CMK (cell line): ENCODE measurements at places on chromosomes 2 and 18.

DNA sequence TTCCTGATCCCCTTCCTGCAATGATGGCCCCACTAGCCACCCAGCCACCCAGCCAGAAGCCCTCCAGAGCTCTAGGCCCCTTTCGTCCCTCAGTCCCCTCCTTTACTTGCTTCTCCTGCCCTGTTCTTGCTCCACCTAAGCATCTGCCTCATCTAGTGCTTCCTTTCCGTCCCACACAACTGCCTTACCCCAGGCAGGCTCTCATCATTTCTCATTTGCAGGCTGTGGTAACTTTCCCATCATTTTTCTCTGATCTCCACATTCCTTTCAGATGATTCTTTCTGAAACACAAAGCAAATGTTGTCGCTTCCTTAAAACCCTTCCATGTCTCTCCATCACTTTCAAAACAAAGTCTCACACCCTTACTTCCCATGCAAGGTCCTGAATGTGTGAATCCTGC, 459.8 kb downstream of the METTL4 start:
- no peak for DNase-seq

- DNase-seq, result no peak
Measured at GRCh38 chr18:58611395-58612131, 17.3 kb downstream of the ALPK2 start.

GRCh38 chr18:65822826-65823225, 72.0 kb downstream of the CDH7 start:
- DNase-seq, result no peak

DNA sequence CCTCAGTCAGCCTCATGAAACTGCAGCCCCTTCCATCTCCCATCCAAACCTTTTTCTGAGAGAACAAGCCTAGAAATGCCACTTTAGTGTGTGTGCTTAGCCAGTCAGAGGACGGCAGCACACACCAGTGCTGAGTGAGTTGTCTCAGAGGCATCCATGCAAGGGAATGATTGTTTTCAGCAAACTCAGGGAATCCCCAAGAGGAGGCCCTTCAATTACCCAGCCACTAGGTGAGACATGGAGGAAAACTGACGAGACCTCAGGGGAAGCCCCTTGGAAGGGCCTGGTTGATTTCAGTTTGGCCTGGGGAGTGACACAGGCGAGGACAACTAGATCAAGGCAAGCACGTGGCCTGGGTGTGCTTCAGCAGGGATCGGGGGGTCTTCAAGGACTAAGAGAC, 49.7 kb downstream of the APOB start:
- no peak for DNase-seq

- no peak for DNase-seq
Measured at GRCh38 chr2:39492095-39492590, 55.1 kb upstream of the MAP4K3 start.

DNA sequence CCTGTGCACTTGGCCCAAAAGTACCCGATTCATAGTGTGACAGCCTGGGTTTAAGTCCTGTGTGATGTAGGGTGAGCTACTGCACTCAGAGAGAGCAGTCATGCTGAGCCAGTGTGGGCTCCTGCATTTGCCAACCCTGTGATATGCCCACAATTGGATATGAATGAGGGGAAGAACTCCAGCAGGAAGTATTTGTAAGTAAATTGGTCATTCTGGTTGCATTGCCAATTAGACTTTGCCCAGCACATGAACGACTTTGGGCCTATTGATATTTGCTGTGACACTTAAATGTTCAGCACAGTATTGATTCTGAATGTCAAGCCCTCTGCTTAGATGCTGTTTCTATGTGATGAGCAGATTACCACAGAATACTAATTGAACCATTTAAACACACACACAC, 570.9 kb downstream of the PIK3C3 start:
- no peak for DNase-seq

- no peak for DNase-seq
Measured at GRCh38 chr2:203252818-203253217, 14.0 kb downstream of the CYP20A1 start.

GRCh38 chr2:213627835-213628460, 343.7 kb downstream of the SPAG16 start:
- DNase-seq, result no peak

GRCh38 chr18:52715421-52715820, 375.4 kb downstream of the DCC start:
- DNase-seq, result no peak

GRCh38 chr2:67210430-67210829, 186.7 kb upstream of the ETAA1 start:
- no peak for DNase-seq

DNA sequence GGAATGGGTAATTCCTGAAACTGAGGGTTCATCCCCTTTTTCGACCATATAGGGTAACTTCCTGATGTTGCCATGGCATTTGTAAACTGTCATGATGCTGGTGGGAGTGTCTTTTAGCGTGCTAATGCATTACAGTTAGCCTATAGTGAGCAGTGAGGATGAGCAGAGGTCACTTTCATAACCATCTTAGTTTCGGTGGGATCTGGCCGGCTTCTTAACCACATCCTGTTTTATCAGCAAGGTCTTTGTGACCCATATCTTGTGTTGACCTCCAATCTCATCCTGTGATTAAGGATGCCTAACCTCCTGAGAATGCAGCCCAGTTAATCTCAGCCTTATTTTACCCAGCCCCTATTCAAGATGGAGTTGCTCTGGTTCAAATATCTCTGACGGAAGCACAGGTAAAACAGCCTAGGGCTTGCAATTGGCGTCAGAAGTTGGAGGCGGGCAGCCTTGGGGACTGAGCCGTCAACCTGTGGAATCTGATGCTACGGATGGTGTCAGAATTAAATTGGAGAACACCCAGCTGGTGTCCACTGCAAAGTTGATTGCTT, 19.5 kb downstream of the RALBP1 start:
- no peak for DNase-seq

DNA sequence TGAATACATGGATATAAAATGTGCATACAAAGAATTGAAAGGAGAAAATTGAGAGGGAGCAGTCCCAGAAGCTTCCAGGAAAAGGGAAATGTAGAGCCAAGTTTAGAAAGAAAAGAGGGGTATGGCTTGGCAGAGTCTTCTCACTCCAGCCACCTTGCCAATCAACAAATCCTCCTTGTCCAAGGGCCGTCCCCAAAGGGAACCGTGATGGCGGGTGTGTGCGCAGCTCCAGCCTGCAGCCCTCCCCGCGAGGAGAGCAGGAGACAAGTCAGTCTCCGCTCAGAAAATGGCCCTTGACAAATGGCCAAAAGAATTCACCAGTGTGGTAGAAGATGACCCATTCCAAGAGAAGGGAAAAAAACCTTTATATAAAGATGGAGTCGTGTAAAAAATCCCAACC, 448.3 kb upstream of the POU3F3 start:
- no peak for DNase-seq

DNA sequence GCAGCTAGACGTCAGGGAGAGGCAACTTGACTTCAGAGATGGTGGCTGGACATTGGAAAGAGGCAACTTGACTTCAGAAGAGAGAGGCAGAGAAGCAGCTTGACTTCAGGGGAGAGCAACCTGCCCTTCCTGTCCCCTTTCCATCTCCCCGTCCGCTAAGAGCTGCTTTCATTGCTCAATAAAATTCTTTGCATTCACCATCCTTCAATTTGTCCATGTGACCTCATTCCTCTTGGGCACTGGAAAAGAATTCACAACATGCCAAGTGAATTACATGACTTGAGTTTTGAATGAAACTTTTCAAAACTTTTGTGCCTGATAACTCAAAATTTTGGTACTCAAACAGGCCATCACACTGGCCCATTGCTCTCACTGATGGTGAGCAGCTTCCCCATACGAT, 158.9 kb downstream of the DPP4 start:
- DNase-seq, result no peak

DNA sequence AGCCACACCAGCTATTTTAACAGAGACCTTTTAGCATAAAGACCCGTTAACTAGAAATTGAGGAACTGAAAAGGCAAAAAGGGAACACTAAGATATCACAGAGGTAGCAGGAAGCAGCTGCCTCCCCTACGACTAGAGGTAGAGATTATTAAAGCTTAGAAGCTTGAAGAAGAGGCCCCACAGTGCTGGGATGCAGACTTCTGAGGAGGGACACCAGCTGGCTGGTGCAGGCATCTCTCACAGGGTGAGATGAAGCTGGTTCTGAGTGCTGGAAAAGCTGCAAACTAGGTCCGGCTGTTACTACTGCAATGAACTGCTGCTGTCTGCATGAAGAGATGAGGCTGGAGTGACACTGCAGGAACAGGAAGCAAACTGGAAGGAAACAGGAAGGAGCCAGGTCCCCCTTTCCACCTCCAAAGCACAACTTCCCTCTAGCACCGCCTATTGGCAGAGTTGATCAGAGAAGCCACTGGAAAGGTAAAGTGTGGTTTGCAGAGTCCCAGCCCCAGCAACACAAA, 61.2 kb upstream of the MRPS9 start:
- DNase-seq, result peak; percentile 30

GRCh38 chr18:26421503-26421902, 126.8 kb downstream of the KCTD1 start:
- DNase-seq, result no peak

DNA sequence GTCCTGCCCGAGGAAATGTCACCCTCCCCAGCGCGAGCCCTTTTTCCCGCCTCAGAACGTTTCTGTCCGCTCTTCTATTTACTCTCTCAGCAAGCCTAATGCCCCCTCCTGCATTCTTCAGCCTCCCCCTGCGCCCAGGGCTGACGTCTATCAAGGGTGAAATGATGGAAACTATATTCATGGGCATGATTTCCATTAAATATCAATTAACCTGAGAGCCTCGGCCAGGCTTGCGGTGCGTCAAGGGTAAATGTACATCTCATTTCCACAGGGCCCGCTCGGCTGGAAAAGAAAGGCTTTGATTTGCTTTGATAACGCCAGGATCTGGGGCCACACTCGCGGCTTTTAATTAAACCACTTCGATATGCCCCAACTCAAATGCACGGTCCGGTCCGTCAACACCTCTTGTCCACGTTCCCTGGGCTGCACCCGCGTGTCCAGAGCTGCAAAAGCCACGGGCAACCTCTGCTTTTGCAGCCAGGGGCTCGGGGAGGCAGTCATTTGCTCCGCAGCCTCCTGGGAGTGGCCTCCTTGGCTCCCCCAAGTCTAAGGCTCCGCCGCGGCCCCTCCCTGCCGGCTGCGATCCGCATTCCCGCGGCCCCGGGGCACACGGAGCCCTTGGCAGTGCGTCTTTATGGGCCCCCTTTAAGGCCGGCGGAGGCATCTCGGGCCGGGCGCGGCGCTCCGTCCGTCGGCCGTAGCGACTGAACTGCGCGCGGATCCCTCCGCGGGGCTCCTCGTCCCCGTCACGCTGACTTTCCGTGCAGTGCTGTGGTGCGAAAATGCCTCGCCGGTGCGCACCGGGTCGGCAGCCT, at the start of gene HOXD8:
HOXD8 (plus strand) TSS at position 724 of the 815 bp plus-strand sequence. CDS start 662 bp downstream, outside the sequence.
- DNase-seq, result no peak

DNA sequence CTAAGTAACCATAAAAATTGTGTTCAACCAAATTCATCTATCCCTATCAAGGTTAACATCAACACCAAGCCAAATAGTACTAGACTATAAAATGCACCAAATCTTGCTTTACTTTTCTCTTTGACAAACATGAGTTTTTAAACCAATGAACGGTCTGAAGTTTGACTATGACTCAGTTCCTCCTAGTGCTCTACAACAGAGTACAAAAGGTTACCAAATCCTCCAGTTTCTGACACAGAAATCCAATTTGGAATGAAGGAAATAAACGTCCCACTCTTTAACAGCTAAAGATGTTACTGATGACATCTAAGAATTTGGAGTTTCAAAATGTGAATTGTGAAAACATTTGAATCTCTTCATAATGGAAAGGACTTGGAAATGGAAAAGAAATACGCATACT, 11.8 kb upstream of the ACVR1 start:
- no peak for DNase-seq

DNA sequence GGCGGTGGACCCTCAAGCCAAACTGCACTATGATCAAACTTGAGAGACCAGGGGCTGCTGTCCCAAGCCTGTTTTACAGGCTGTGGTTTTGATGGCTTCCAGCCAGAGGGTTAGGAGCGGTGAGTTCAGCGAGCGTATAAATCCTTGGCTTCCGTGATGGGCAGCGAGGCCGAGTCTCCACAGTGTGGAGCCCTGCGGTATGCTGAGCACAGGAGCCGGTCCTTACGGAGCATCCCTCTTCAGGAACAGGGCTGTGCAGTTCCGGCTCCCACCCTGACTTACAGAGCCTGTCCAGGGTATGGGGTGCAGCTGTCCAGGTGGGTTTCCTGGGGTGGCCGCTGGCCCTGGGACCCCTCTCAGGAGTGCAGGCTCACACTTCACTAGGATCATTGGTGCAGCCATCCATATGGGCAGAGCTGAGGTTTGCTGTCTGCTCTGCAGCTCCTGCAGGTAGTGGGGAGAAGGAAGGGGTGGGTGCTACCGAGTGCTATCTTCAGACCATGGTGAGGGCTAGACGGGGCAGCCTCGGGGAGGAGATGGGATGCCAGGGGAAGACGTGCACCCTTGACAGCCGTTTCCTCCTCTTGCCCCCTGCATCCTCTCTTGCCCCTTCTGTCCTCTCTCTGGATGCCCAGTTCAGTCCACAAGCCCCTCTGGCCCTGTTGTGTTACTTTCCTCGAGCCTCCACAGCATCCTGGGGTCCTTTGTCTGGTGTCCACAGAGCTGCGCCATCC, 104.3 kb downstream of the FAM210A start:
- DNase-seq, result no peak

DNA sequence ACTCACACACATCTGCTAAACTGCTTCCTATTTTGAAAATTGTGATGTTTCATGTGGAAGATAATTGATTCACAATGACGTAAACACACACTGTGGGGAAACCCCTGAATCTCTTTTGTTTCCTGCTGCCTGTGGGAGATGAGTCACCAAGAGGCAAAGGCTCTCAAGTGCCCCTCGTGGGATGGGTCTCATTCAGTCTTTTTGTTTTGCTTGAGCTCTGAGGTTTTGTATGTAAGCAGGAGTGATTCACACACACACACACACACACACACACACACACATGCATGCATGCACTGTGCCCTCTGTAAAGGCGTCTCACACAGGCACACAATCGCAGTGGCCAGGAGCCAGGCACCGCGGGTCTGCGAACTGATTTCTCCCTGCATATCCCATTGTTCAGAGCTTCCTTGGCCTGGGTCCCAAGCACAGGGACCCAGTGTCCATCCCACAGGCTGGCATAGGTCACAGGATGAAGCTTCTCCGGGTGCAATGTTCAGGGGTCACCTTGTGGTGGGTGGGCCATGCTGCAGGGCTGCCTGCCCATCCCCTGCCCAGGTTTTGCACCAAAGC, 12.1 kb upstream of the ARHGEF4 start:
- no peak for DNase-seq

DNA sequence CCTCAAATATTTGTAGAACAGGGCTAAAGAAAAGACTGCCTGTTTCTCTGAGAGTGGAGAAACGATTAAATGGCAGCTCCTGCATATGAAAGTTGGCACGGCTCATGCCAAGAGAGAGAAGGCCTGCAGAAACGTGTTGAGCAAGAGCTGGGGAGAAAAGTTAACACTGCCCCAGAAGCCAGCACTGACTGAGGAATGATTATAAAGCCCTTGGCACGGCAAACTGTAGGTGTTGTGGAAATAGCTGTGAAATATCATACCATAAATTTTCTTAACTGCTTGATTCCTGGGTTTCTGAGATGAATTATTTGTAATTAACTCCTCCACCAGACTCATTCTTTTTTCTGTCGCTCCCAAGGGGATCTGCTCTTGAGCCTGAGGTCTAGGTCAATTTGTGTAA, 4.3 kb downstream of the FRZB start:
- no peak for DNase-seq

GRCh38 chr2:150126143-150126740, 361.2 kb downstream of the RND3 start:
- DNase-seq, result no peak

GRCh38 chr18:58557008-58557435, 71.9 kb downstream of the ALPK2 start:
- no peak for DNase-seq
